ENCODE measurements at places on chromosomes 3 and 15.
A peak's percentile ranks its signal among the peaks of the same experiment; 100 is the strongest.

DNA sequence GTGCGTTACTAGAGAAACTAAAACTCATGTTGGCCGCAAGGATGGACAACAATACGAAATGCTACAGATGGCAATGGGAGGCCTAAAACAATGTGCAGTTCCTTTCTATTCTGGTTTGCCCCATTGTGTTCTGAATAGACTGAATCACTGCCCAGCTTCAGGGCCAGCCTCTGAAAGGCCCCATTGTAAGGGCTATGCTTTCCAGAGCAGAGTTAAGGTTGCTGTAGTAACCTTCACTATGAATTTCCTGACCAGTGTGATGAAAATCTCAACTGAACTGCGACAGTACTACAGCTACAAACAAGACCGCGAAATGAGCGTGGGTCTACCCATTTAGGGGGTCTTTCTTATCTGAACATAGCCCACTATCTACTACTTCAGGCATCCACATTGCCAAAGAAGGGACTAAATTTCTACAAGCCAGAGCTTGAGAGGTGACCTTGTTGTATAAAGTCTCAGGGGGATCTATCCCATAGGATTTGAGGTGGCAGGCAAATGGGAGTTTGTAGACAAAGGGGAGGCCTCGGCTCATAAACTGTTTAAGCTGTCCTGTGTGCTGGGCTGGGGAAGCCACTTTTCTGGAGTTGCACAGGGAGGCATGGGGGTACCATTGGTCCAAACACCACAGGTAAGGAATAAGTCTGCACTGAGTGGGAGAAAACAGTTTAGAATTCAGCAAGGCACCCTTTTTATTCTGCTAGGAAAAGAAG lies 80.1 kb downstream of the MYO1E start:
- DNase-seq = no peak

GRCh38 chr3:119293105-119293870 lies 895 bp upstream of the ARHGAP31 start:
- no peak for DNase-seq

GRCh38 chr15:54120949-54121463 lies 142.8 kb downstream of the UNC13C start:
- DNase-seq = no peak

- no peak for DNase-seq
Observed at GRCh38 chr3:150265305-150265704, 142.8 kb upstream of the TSC22D2 start.

DNA sequence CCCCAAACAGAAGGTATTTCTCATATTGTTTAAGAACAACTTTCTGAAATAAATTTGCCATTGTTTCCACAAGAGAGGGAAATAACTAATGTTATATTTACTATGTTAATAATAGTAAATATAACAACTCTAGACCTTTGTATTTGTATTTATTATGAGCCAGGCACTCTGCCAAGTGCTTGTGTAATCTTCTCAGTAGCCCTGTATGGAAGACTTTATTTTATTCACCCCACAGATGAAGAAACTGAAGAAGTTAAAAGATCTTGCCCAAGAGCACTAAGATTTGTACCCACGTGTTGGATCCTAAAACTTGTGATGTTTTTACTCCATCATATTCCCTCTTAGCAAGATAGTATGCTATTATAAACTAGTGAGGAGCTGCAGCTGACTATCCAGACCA lies 12.0 kb upstream of the GNB4 start:
- no peak for DNase-seq

DNA sequence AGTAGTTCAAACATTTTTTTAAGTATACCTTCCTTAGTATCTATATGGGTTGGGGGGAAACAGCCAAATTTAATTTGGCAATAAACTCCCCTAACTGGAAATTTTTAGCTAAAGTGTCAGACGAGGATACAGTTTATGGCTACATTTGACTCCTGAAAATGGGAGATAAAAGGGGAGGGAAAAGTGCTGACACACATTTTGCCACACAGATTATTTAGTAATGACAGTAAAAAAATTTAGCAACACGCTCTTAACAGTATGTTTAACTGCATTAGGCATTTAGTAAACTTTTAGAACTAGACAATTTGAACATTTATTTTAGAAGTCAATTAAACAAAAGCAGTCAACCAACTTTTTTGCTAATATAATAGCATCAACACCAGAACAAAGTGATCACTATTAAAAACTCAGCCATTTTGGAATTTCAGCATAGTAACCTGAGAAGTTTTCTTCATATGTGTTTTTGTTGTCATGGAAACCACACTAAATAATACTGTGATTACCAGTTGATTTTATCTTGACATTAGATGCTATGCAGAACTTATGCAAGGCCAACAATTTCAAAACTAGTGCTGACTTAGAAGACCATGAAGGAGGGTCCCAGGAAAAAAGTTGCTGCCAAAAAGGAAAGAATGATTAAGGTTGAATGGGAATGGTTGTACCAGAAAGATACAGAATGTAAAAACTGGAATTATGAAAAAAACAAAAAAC lies 47.0 kb upstream of the TFG start:
- no peak for DNase-seq

DNA sequence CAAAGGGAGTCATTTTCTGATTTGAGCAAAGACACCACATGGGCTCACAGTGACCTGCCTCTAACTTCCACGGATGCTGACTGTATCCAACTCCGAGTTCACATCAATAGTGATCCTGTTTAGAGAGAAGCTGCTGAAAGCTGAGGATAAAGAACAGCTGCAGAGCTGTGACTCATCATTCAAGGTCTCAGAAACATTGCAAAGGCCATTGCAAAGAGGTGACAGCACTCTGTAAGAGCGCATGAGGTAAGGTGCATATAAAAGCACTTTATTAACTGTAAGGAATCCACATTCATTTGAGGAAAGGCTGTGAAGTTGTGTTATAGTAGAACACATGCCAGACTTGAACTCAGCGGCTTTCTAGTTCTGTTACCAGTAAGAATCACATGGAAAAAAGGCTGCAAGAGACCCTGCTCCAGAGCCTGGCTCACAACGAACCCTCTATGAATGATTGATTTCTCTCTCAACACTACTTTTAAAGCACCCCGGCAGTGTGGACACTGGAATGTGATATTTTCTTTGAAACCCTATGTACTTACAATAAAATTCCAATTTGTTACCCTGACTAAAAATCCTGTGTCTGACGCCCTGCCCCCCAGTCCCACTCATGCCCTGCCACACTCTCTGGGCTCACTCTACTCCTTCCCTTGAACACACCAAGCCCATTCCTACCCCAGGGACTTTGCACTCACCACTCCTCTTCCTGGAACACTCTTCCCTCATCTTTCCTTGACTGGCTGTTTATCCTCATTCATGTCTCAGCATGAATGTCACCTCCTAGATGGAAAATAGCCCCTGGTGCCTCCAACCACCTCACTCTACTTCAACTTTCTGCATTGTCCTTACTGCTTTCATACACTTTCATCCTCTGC lies 111.2 kb downstream of the LSM3 start:
- DNase-seq = no peak

DNA sequence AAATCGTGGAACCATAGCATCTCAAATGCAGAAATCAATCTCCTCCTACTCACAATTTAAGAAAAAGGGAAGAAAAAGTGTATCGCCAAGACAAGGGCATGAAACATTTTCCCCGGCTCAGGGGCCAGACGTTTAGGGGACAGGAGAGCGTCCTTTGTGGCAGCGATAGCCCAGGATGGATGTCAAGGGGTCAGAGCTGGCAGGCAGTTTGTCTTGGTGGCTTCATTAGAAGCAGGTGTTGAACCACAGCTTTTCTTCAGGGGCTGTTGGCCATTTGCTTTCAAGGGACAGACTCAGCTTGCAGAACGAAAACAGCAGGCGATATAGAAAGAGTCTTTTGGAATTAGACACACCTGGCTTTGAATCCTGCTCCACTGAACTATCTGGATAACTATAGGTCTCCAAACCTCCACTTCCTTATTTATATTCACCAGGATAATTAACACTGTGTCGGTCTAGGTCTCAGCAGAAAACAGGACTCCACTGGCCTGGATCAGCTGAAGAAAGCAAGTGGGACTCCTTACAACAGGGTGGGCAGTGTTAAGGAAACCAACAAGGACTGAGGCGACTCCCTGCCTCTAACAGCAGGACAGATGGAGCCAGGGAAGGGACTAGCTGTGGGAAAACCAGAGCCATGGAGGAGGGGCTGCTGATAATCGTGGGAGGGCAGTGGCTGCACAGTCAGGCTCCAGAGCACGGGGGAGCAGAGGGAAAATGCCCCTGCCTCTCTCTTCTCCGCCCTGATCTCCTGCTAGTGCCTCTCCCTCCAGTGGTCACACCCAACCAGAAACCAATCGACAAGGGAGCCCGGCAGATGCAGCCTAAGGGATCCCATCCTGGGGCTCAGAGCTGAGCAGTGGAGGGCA lies 123.6 kb downstream of the LIPC start:
- DNase-seq = no peak

- peak; percentile 80 for DNase-seq
Observed at GRCh38 chr3:26652164-26652563, 29.6 kb downstream of the LRRC3B start.

DNA sequence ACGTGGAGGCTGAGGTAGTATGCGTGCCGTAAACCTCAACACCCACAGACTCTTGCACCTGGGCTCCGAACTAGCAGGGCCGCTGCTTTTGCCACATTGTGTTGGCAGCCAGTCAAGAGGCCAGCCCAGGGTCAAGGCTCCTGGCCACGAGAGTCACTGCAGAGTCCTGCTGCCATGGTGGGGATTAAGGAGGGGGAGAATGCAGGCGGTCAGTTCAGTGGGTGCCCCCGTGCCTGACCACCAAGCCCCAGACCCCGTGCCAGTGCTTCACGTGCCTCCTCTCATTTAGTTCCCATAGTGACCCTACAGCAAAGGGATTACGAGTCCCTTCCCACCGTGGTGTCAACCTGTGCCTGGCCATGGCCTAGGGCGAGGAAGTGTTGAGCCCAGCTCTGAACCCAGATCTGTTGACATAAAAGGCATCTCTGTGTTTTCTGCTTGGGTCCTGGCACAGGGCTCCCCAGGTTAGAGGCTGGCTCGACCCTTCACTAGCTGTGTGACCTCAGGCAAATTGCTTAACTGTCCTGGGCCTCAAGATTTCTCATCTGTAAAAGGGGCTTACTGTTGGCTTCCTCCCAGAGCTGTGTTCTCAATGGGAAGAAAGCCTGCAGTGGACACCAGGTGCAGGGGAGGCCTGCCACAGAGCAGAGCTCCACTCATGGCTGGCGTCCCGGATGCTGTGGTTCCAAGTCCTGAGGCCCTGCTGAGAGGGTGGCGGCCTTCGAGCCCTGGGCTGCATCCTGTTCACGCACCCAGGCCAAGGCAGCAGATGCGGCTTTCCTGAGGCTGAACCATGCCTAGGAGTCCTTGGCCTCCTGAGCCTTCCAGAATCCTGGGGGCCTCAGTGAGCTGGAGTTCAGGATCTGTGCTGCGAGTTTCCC lies 32.8 kb downstream of the FBLN2 start:
- DNase-seq = peak; percentile 75

- DNase-seq = no peak
Observed at GRCh38 chr3:102026656-102027055, 177.3 kb downstream of the NFKBIZ start.

- no peak for DNase-seq
Observed at GRCh38 chr3:149703466-149703865, 45.6 kb upstream of the WWTR1 start.

DNA sequence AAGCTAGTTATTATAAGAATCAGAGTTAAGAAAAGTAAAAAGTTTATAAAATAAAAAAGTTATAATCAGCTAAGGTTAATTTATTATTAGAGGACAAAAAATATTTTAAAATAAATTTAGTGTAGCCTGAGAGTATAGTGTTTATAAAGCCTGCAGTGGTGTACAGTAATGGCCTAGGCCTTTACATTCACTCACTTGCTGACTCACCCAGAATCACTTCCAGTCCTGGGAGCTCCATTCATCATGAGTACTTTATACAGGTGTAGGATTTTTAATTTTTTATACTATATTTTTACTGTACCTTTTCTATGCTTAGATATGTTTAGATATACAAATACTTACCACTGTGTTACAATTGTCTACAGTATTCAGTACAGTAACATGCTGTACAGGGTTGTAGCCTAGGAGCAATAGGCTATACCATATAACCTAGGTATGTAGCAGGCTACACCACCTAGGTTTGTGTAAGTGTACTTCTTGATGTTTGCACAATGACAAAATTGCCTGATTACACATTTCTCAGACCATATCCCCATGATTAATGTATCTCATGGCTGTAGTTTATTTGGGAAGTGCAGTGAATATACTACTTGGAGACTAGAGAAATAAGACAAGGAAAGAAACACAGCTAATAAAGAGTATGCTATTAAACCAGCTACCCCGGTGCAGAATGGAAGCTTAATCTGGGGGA lies 101.9 kb upstream of the GALNT15 start:
- no peak for DNase-seq

GRCh38 chr3:127720161-127720823 lies 47.5 kb downstream of the ABTB1 start:
- no peak for DNase-seq

DNA sequence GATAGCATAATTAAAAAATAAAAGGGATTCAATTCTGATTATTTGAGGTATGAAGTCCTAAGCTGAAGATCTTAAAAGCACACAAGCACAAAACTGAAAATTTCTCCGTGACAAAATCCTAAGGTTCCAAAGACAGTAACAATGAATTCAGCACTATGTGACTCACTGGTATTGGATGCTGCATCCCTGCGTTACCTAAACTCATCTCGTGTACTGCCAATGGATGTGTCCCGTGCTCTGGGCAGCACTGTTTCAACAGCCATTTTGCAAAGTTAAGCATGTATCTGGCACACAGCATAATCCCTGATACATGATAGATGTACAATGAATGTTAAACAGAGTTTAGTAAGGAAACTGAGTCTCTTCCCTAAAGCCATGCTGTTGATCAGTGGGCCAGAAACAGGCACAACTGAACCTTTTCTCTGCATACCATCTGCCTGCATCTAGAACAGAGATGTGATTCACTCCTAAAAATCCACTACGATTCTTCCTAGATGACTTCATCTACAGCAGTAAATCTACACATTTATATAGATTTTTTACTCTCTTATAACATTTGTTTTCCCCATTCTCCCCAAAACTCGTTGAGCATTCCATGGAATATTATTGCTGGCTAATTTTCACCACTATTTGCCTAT lies 14.3 kb downstream of the SUCLG2 start:
- DNase-seq = no peak

DNA sequence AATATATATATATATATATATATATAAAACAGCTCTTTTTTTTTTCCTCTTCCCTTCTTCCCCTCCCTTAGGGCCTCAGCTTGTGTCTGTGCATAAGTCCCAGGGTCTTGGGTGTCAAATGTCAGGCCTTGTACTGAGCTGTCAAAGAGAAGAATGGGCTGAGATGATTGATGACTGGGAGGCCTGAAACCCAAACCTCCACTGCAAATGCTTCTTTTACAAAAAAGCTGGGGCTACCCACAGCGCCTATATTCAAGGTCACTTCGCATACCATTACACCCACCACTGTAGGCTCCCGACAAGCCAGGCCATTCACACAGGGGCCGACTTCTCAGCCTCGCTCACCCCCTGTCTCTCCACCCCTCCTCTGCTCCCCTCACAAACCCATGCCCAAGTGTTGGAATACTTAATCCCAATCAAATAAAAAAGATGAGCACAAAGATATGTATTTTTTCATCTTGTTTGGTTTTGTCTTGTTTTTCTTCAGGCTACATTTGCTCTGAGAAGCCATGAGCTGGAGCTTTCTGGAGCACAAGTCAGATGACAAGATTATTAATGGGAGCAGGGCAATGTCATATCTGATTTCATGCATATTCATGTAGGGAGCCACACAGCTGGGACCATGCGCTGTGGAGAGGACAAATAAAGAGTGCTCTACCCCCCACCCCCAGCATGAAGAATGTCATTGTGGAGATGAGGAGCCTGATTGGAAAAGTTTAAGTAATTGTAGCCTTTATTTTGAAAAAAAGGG lies 614.4 kb upstream of the NR2F2 start:
- no peak for DNase-seq

Measured in left hindlimb (tissue), 1 donor.